EL (cell line): ENCODE measurements at places on chromosomes 3 and 15.

GRCh38 chr3:129316248-129317013, 37.8 kb downstream of the HMCES start:
- DNase-seq, result peak; percentile 81

DNA sequence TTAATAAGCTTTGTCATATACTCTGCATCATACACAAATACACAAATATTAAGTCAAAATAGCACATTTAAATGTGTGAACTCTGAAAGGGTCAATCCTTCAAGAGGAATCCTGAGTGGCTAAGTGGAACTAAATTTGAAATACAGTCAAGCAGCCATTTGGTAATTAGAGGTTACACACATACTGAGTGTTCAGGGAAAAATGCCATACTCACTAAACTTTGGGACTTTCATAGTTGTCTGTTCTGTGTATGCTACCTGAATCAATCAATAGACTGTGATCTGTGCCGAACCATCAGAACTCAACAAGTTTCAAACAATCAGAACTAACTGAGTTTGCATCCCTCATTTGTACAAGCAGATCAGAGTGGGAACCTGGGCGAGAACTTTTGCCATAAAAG, 15.3 kb downstream of the ANKRD28 start:
- DNase-seq, result no peak

GRCh38 chr3:183158551-183159006, 4.0 kb downstream of the LAMP3 start:
- peak; percentile 77 for DNase-seq

- DNase-seq, result no peak
Observed at GRCh38 chr15:58390118-58390517, 41.7 kb upstream of the LIPC start.
